ENCODE measurements at places on chromosomes 11 and 22. TPM values are rescaled to one million over a fixed set of nuclear protein-coding genes. Genes with fewer than 3 reads are reported as not detected.

DNA sequence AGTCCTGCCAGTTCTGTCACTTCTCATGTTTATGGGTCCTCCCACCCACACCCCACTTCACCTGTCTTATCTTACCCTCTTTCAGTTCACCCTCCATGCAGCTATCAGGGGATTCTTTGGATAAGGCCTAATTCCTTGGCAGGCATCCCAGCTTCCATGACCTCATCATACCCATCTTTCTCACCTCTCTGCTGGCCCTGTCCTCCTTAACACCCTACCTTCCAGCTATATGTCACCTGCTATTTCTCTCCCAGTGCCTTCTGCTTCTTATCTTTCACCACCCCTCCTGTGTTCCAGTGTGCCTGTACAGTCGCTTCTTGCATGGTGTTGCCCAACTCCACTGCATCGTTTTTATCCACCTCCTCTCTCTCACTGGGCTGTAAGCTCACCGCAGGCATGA is 28.3 kb downstream of the SNU13 start:
- DNase-seq: no peak

DNA sequence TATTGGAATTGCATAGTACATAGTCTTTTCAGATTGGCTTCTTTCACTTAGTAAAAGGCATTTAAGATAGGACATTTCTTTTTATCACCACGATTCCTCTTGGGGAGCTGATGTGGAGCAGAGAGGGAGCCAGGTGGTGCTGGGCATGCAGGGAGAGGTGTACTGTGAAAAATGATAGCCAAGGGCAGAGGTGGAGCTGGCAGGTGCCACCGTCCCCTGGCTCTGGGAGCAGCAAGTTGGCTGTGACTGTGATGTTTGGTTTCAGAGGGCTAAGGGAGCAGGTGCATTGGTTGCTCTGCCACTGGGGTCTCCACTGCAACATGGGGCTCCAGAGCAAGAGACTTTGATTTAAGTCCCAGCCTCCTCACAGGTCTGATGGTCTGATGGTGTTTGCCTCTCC is 16.5 kb downstream of the SGSM1 start:
- DNase-seq: no peak

DNA sequence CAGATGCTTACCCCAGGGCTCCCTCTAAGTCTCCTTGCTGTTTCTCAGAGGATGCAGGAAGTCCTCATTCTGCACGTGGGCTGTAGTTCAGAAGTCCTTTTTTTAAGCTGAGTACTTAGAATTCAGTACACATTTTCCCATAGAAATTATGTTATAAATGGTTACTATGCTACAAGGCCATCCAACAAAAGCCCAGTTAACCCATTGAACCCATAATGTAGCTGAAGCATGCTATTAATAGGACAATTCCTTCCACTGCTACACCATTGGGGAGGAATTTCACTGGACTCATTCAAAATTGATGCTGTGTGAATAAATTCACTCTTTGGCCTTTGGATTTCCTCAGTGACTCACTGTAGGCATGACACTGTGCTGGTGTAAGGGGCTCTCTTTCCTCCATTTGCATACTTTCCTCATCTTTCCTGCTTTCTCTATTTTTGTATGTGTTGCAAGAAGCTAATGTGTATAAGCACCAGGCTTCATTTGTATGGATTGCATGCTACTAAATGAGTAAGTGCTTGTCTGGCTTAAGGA is 148.0 kb downstream of the NTM start:
- no peak for DNase-seq

DNA sequence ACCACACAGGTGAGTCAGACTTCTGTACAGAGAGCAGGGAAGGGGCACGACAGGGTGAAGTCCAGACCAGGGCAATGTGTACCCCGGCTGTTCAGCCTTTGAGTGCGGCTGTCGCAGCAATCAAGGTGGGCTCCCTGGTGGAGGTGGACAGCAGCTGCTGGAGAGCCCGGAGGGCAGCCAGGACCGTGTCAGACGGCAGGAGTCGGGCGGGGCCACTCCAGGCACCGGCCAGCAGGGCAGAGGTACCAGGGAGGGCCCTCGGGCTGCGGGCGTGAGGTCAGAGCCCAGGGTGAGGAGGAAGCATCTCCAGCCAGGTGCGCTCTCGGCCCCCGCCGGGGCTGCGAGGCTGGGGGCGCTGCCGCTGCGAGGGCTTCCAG is 802 bp upstream of the PIM3 start:
- DNase-seq: no peak

DNA sequence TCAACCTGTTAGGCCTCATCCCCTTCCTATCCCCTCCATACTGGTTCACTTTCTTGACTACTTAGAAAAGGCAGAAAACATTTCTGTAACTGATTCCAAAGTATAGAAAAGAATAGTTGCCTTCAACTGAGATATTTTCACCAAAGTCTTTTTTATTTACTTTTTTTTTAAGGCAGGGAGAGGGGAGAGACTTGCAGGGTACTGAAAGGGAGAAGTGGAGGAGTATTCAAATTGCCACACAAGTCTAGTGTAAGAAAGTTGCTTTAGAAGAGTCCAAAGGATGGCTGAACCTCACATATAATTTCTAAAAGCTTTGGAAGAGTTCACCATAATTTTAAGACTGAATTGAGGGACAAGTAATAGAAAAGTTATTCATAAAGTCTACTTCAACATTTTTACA is 6.3 kb downstream of the PHF21A start:
- DNase-seq: no peak

DNA sequence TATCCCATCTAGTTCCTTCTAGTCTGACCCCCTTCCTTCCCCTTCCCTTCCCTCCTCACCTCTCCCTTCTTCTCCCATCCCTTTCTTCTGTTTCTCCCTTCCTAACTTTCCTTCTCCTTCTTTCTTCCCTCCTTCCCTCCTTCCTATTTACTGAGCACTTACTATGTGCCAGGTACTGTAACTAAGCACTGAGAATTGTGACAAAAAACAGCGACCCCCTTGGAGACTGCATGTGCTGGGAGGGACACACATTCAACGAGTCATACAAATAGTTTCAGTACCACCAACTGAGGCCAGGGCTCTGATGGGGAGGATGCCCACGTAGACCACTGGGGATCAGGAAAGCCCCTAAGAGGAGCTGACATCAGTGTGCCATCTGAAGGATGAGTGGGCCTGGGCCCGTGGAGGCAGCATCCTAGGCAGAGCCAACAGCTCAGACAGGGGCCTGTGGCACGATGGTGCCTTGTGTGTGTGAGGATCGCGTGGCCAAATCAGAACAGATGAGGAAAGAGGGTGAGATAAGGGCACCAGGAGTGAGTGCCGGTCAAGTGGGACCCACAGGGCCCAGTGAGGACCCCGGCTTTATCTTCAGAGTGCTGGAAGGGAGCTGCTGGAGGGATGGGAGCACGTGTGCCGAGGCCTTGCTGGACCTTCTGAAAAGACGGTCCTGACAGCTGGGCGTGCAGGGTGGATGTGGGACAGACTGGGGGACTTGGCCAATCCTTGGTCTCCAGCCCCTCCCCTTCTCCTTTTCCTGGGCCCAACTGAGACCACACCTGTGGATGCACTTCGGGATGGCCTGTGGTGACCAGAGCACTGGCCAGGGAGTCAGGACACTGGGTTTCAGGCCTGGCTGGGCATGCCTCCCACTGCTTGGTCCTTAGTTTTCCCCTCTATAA is 38.4 kb upstream of the CRYBB3 start:
- DNase-seq: no peak

CRYBA4 gene
- 0.29 TPM for total RNA-seq

All from SK-MEL-5 (cell line).